Tongue (tissue), 3 donors: ENCODE measurements at places on chromosomes 7 and 10. TPM values are rescaled to one million over a fixed set of nuclear protein-coding genes. Genes with fewer than 3 reads are reported as not detected.
A peak's percentile ranks its signal among the peaks of the same experiment; 100 is the strongest.

The PNLIPRP1 gene
- total RNA-seq = 0.31 TPM

The KIF11 gene
- total RNA-seq = 16.1 TPM

The DGKB gene
- 2.6 TPM for total RNA-seq

The MUC12 gene
- total RNA-seq = not detected

The CALML3 gene
- 9.4 TPM for total RNA-seq

The PDE6C gene
- not detected for total RNA-seq

The INHBA gene
- 5.5 TPM for total RNA-seq

The DNAJC30 gene
- 1.7 TPM for total RNA-seq

DNA sequence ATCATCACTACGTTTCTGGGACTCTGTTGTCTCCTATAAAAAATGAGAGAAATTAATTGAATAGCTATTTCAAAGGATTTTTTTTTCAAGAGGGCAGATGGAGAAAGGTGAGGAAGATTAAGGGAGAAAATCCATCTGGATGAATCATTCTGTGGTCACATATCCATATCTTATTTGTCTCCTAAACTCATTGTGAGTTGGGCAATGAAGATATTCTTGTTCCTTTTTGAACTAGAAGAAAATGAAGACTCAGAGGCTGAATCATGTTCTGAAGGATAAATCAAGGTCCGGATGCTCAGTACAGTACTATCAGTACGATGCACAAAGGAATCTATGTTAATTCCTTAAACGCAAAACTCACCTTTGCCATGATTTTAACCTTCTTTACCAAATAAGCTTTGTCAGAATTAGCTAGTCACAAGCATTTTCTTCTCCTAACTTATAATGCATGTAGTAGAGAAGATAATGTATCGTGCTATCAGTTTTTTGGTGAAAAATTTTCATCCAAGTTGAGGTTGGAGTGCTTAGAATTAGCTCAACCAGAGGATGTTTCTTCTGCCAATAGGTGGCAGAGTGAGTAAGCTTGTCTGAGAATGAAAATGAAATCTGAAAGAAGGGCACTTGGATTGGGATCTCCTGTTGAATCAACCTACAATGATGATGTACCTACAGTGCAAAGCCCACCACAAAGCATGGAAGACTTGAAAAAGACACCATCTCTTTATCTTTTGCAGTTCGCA is 446.9 kb downstream of the KIF20B start:
- peak; percentile 26 for DNase-seq

- no peak for DNase-seq
Measured at GRCh38 chr7:112959276-112959675, 127.4 kb downstream of the GPR85 start.

- no peak for DNase-seq
Measured at GRCh38 chr10:43294241-43294658, 27.4 kb upstream of the RASGEF1A start.

DNA sequence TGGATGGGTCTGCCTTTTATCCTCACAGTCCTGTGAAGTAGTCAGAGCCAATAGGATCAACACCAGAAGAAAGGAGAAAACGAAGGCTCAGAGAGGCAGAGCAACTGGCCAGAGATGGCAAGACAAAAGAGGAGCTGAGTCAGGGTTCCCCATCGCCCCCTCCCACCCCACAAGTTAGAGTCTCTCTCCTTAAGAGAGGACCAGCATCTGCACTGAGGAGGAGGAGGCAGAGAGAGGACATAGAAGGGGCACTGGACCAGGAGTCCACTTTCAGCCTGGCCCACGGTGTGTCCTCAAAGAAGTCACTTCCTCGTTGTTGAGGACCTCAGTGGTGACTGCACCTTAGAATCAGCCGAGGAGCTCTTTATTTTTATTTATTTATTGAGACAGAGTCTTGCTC is 11.6 kb downstream of the SPOCK2 start:
- DNase-seq = no peak

- peak; percentile 25 for DNase-seq
Measured at GRCh38 chr7:22594020-22594419, 94.0 kb upstream of the STEAP1B start.

- peak; percentile 73 for DNase-seq
Measured at GRCh38 chr7:105655067-105655466, 73.8 kb upstream of the EFCAB10 start.

DNA sequence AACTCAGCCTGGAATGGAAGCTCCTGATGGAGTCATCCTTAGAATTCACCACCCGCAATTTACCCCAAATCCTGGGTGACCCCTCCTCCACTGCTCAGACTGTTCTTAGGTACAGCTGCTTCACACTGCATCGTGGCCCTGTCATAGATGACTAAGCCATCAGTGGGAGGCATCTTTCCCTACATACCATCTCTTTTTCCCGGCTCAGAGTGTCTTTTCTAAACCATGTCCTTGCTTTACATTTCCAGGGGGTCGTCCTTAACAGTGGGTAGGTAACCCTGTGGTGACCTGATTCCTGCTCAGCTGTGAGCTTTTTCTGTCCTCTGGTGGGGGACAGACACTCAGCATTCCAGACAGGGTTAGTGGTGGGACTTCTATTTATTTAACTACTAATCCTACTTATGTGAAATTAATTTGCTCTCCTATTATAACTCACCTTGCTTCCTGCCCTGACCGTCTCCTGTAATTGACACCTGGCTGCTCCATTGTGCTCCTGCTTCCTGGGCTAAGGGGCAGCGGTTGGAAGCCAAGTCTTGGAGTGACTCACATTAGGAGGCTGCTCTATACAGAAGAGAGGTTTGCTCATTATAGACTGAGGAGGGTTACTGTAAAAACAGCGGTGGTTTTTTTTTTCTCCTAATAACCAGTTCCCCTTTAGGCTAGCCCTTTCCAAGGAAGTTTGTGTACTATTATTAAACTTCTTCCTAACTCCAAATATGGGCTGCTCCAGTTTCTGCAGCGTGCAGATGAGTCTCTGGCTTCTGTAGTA is 40.6 kb downstream of the PYROXD2 start:
- no peak for DNase-seq

DNA sequence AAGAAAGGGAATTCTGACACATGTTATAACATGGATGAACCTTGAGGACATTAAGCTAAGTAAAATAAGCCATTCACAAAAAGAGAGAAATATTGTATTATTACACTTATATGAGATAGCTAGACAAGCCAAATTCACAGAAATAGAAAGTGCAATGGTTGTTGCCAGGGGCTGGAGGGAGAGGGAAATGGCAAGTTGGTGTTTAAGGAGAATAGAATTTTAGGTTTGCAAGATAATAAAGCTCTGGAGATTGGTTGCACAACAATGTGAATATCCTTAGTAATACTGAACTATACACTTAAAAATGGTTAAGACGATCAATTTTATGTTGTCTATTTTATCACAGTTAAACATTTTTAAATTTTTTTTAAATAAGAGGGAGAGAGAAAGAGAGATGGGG is 25.0 kb upstream of the ADD3 start:
- no peak for DNase-seq

DNA sequence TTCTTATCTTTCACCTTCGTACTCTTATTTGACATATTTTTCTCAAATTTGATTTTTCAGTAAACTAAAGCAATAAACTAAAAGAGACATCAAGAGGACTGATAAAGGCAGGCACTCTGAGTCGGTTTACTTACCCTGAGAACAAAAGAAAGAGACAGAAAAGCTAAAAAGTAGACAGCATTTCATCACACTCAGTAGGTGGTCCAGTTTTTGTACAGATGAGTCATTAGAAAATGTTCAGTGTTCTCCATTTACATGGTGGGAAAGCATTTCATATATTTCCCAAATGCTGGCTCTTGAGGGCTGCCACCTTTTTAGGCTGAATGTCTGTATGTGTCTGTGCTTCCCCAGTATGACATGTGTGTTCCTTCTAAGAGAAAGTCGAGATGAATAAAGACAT is 52.7 kb downstream of the NHLRC2 start:
- DNase-seq = no peak

GRCh38 chr7:74000489-74001149 is 27.4 kb upstream of the ELN start:
- DNase-seq = no peak

DNA sequence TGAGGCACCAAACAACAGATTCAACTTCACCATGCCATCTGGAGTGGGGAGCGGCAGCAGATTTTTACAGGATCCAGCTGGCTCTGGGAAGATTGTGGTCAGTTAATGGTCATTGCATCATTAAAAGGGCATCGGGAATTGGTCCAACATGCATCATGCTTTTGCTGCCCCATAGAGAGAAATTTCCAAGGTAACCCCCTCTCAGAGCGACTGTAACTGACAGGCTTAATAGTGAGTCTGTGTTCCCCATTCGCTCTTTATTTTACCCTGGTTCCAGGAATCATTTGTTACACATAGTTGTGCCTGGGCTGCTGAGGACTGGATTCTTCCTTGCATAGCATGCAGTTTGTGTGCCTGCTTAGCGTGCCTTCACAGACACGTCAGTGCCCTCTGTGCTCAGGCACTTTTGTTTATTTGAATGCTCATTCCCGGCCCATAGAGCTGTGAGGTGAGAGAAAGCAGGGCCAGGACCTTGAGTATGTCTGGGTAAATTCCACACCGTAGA is 49.9 kb downstream of the CDHR3 start:
- DNase-seq = no peak

DNA sequence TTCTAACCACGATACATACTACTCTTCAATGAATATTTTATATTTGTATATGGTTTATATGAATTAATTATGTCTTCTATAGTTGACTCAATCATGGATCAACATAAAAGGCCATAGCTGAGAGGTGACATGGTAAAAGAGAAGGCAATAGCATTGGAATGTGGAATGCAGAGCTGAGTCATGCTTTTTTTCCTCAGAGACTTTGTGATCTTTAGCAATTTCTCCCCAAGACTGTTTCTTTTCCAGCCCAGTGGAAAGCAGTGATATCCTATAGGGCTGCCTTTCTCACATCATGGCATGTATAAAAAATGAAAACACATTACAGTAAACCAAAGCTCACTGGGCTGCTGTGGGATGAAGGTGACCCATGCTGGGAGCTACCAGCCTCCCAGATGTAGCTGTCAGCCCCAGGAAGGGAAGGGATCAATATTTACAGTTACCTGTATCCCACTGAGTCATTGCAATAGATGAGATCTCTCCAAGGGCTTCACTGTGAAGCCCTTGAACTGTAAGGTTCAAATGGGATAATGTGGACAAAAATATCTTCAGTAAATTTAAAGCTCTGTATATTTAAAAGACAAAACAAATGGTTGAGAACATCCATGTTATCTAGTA is 30.2 kb downstream of the SLC39A12 start:
- DNase-seq = no peak

DNA sequence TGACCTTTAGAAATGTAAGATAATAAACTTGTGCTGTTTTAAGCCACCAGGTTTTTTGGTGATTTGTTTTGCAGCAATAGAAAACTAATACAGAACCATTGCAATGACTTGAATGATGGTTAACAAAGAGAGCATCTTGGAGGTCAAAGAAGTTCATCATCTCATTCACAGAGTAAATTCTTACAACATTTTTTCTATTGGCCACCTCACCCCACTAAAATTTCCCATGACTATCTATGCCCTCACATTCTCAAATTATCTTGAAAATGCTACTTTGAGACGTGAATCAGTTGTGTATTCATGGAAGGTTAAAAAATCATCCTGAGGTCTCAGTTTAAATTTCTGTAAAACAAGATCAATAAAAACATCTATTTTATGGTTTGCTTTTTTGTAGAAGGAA is 754.2 kb downstream of the SORCS1 start:
- no peak for DNase-seq

DNA sequence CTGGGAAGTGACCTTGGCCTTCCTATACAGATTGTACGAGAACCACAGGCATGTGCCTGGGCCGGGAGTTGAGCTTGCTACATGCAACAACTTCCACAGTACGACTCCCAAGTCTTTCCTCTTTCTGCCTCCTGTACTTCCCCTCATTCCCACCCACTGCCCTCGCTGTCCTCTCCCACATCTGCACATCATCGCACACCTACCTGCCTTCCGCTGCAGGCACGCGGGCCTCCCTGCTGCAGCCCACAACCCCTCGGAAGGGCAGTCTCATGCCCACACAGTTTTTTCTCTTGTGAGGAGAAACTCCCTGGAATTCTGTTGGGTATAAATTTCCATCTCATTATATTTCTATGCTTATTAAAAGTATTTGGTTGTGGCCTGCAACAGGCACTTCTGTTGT is 117.2 kb downstream of the ACTR3B start:
- no peak for DNase-seq
